ENCODE measurements at places on chromosomes 7 and 10. TPM values are rescaled to one million over a fixed set of nuclear protein-coding genes. Genes with fewer than 3 reads are reported as not detected.

The EZH2 gene
- 1.0 TPM for total RNA-seq

The CH25H gene
- 0.35 TPM for total RNA-seq

The ATP5MK gene
- total RNA-seq, result 791 TPM

The RET gene
- total RNA-seq, result 2.0 TPM

The GBX1 gene
- not detected for total RNA-seq

The CTTNBP2 gene
- 0.76 TPM for total RNA-seq

The MMD2 gene
- not detected for total RNA-seq

The SLC26A4 gene
- total RNA-seq, result 0.28 TPM

The PIK3AP1 gene
- total RNA-seq, result 4.0 TPM

The RAMP3 gene
- 38.8 TPM for total RNA-seq

The TAS2R41 gene
- total RNA-seq, result not detected

The TSPAN33 gene
- 21.5 TPM for total RNA-seq

The TBRG4 gene
- total RNA-seq, result 96.1 TPM

The MRLN gene
- not detected for total RNA-seq
